ENCODE measurements at places on chromosomes 4 and X.

DNA sequence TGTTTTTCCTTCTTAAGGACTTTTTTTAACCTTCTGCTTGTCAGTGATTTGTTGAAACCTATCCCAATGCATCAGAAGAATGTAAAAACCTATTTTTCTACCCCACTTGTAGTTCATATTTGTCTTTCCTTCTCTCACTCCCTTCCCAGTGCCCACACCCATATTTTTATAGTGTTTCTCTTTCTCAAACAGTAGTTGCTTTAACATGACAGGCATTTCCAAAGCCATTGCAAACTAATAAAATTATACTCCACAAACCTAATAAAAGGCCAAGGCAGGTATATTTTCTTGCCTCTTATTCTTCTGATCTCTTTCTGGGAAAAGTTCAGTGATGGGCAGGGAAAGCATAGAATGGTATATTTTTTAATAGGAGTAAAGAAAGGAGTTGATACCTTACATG lies 35.7 kb upstream of the FHDC1 start:
- no peak for DNase-seq

DNA sequence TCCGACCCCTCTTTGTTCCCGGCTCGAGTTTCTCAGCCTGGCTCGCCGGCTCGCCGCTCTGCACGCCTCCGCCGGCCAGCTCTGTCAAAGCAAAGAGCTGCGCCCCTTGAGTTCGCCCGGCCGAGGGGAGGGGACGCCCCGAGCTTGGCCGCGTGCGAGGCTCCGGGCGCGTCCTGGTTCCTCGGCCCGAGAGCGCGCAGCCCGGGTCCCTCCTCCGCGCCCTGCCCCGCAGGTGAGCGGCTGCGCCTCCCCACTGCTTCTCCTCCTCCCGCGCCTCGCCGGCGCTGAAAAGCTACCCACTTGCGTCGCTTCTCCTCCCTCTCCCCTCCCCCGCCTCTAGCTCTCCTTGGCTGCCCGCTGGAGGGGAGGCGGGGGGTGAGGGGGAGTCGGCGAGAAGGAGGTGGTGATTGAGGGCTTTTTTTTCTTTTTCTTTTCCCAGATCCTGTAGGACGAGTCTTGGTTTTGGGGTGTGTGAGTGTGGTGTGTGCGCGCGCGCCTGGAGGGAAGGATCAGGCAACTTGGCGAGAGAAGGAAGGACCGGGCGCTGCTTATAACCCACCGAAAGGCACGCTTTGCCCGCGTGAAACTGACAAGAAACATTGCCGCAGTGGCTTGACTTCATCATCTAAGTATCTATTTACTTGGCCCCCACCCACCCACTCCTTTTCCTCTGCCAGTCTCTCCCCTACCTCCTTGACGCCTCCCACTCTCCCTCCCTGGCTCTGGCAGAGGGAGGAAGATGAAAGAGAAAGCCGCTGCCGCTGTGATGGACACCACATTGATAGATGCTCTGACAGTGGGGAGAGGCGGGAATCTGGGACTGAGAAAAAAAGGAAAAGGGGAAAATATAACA lies at the start of gene LEF1:
TSS of gene LEF1 (minus strand) at position 262 of the 853 bp plus-strand sequence. CDS start 1,165 bp downstream, outside the sequence.
- DNase-seq, result peak; percentile 81

DNA sequence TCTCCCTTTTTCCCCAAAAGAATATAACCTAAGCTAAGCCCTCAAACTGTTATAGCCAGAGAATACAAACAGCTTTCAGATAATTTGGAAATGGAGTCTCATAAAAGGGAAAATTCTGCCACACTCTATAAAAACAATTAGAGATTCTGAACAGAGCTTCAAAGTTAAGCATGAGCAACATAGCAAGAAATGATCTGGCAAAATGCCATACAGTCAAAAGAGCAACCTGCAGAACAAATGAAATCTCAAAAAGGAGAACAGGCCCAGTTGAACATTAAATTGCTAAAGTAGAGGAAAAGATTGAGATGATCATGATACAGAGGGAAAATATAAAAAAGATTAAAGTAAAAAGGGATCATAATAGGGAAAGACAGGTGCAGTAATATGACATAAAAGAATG lies 250.5 kb downstream of the TLL1 start:
- no peak for DNase-seq

GRCh38 chrX:37420756-37421155 lies 71.6 kb downstream of the PRRG1 start:
- no peak for DNase-seq

- no peak for DNase-seq
Measured at GRCh38 chrX:26762253-26762652, 546.3 kb downstream of the MAGEB5 start.

GRCh38 chrX:90883479-90883878 lies 551.2 kb upstream of the PABPC5 start:
- no peak for DNase-seq

DNA sequence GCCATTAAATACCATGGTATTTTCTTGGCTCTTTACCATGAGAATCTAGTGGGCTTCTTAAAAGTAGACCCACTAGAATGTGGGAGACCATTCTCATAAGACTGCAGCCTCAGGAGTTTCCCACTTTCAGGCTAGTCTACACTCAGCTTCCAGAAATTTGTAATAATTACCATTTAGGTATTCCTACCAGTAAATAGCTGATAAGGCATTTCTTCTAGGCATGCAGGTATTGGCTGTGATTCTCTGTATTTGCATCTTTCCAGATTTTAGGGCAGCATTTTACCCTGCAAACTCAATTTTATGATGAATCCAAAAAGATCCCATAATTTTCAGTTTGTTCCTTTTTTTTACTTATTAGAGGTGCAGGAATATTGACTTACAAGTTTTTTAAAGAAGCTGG lies 496.6 kb downstream of the TRAM1L1 start:
- no peak for DNase-seq

DNA sequence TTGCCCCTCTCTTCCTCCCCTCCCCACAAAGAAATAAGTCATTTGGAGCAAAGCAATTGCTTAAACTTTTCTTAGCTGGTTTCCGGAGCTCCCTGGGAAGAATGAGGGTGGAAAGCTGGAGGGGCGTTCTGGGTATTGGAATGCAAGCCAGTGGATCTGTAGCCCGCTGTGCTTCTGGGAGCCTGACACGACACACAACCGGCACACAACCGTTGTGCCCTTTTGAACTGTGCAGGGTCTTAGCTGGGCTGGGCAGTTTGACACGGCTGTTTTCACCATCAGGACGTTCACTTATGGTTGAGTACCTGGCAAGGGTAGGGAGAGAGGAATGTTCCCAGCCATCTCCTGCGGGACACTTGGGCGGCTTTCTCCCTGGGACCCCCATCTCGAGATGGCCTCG lies 38.3 kb downstream of the SHROOM2 start:
- DNase-seq, result no peak

DNA sequence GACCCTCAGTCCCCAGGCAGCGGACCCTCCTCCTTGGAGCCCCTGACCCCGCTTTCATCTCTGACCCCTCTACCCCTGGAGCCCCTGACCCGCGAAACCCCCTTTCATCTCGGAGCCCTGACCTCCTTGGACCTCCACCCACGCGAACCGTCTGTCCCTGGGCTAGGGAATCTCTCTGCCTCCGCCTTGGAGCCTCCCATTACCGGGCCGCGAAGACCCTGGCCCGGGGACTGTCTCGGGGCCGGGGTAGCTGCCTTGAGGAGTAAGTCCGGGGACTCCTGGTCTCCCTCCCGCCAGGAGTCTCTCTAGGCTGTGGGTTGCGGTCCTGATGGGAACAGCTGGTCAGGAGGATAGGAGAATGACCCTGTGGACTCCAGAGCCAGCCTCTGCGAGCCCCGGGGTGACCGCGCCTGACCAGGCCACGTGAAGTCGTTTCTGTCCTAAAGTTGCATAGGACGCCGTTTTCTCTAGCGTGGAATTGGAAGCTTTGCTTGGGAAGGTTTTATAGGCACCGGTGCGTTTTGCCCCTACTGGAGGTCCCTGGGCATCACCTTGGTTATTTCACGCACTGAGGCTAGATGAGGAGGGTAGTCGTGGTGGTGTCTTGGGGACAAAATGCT lies 824 bp downstream of the TBC1D14 start:
- DNase-seq, result no peak

DNA sequence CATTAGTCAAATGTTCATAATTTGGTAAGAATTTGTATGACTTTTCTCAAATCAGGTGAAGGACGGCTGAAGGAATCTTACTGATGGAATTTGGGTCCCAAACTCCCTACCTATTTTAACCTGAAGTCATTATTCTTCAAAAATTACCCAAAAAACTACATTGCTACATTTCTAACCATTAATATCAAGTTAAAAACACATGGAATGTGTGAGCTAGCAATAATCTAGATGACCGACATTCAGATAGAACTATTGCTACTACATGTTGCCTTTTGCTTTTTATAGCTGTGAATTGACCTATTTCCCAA lies 25.3 kb upstream of the WWC2 start:
- no peak for DNase-seq

DNA sequence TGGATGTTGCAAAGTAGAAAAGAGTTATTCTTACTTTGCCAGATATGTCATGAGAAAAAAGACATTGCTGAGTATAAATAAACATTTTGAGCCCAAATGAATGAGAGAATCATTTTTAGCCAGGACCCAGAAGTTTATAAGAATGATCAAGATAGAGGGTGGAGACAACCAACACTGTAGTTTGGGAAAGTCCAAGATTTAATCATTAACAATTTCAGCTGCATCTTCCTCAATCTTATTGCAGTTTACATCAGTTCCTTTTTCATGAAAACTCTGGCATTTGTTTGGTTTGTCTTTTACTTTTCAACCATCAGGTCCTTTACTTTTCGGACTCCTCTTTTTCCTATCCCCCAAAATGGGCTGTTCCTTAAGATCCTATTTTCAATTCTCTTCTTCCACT lies 645.9 kb downstream of the ANKRD50 start:
- DNase-seq, result no peak

DNA sequence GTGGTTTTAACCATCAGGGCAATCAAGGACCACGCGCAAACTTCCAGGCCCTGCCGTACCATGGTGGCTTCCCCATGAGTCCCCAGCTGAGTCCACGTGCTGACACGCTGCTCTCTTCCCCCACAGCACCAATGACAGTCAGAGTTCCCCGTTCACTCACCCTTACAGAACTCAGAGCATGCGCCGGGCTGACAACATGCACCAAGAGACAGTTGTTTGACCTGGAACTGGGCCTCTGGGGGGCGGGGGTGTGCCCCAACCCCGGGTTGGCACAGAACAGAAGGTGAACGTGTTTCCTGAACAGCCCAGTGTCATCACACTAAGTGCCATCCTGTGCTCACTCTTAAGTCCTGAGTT lies 29.4 kb downstream of the IRF2 start:
- DNase-seq, result peak; percentile 78

DNA sequence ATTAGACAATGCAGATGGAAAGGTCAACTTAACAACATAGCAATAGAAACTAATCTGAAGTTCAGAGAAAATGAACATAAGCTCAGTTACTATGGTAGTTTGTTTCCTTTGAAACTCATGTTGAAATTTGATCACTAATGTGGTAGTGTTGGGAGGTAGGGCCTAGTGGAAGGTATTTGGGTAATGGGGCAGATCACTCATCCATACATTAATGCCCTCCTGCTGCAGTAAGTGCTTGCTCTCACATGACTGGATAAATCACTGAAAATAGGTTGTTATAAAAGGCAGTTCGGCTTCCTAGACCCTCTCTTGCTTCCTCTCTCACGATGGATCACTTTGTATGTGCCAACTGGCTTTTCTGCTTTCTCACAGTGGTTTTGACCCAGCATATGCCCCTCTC lies 567.4 kb upstream of the GALNT7 start:
- no peak for DNase-seq

DNA sequence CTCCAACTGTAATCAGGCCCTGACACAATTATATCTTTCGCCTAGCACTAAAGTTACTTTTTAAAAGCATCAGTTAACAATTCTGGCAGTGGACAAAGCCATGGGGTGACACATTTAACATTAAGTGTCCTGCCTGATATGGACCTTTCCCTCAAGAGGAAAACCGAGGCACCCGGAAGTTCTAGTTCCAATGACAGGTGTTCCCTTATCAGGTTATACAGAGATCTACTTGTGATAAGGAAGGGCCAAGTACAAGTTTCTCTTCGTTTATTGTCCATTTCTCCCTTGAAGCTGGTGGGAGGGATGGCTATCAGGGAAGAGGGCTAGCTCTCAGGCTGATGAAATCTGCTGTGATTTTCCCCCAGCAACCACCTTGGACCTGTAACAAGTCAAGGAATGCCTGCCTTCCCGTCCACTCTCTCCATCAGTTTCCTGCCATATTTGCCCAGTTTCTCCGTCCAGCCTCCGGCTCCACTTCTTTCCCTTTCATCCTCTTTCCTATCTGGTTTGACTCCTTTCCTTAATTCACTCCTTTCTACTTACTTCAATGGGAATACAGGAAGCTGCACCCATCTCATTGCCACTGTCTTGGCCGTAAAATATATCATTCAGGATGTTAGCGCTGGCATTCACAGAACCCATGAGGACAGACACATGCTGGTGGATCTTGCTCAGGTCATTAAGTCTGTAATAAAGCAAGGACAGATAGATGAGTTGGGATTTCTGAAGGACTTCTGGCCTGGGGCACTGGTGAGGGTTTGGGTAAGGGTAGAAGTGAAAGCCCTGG lies 95.0 kb downstream of the DGKK start:
- DNase-seq, result no peak

- DNase-seq, result no peak
Measured at GRCh38 chrX:10484683-10485247, 135.6 kb downstream of the MID1 start.

- DNase-seq, result no peak
Measured at GRCh38 chr4:9979101-9979701, 42.1 kb downstream of the SLC2A9 start.

DNA sequence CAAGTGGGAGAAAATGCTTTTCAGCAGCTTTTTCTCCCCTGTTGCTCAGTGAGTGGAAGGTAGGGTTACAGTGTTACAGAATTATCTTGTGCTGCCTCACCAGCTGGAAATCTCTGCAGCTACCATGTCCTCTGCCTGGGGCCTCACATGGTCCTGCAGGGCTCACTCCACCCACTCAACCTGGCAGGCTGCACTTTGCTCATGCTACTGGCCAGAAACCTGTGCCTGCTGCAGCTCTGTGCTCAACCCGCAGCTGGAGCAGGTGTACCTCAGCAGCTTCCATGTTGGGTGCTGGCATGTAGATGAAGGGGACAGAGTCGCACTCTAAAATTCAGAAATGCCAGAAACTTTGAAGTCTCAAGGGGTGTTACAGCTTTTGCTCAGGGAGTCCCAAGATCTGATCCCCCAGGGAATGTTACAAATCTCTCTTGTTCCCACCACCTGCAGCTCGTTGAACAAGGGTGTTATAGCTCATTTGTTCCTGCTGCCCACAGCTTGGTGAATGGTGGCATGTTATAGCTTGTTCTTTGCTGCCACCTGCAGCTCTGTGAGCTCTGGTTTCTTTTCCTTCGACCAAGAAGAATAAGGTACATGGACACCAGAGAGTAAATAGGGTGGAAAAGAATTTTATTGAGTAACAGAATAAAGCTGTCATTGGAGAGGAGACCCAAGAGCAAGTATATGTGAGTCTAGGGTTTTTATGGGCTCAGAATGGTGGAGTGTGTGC lies 845.8 kb downstream of the TECRL start:
- no peak for DNase-seq
